ENCODE measurements at places on chromosomes 6 and 20.

GRCh38 chr6:10685092-10685915 is 9.1 kb downstream of the C6orf52 start:
- no peak for DNase-seq

DNA sequence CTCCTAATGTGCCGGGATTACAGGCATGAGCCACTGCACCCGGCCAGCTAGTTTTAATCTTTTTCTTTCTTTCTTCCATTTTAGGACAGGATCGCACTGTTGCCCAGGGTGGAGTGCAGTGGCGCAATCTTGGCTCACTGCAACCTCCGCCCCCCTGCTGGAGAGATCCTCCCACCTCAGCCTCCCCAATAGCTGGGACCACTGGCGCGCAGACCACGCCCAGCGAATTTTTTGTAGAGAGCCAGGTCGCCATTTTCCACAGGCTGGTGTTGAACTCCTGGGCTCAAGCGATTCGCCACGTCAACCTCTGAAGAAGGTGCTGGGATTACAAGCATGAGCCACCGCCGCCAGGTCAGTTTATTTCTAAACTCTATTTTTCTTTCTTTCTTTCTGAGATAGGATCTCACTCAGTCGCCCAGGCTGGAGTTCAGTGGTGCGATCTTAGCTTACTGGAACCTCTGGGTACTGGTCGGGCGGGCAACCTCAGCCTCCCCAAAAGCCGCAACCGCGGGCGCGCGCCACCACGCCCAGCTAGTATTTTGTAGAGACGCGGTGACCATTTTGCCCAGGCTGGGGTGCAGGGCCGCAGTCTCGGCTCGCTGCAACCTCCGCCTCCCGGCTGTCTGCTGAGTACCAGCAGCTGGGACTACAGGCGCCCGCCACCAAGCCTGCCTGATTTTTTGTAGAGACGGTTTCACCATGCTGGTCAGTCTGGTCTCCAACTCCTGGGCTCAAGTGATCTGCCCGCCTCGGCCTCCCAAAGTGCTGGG is 20.0 kb upstream of the LIN28B start:
- no peak for DNase-seq

GRCh38 chr6:145530454-145530853 is 204.9 kb downstream of the EPM2A start:
- DNase-seq: no peak

DNA sequence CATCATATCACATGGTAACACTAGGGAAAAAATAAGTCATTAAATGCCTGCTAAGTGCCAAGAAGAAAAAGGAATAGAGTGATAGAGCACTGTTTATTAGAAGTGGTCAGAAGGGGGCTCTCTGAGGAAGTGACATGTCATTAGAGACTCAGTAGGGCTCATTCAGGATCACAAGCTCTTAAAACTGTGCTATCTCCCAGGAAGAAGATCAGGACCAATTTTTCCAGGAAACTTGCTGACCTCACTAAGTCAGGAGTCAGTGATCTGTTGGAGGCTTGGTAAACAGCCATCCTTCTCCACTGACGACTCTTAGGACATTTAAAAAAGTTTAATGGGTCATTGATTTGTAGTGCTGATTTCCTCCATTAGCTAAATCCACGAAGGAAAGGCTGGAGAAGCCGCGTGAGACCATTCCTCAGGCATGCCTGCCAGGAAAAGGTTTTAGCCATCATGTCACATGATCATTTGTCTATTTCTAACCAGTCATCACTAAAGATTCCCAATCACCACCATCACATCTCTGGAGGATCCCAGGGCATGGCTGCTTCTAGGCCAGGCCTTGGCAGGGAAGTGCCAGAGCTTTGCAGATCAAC is 5.9 kb upstream of the PTPN1 start:
- DNase-seq: no peak

DNA sequence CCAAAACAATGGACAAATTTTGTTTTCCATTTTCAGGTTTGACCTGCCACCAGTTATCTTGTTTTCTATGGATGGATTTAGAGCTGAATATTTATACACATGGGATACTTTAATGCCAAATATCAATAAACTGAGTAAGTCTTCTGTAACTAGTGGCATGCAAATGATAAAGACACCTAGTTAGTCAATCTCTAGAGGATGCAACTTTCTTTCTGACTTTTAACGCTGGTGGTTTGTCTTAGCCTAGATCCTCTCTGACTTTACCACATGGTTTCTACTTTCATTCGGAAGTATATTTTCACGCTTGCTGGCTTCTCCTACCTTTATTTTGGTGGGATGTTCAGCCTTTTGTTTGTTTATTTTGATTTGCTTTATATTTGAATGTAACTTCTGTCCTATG is 21.2 kb downstream of the ENPP3 start:
- DNase-seq: no peak

DNA sequence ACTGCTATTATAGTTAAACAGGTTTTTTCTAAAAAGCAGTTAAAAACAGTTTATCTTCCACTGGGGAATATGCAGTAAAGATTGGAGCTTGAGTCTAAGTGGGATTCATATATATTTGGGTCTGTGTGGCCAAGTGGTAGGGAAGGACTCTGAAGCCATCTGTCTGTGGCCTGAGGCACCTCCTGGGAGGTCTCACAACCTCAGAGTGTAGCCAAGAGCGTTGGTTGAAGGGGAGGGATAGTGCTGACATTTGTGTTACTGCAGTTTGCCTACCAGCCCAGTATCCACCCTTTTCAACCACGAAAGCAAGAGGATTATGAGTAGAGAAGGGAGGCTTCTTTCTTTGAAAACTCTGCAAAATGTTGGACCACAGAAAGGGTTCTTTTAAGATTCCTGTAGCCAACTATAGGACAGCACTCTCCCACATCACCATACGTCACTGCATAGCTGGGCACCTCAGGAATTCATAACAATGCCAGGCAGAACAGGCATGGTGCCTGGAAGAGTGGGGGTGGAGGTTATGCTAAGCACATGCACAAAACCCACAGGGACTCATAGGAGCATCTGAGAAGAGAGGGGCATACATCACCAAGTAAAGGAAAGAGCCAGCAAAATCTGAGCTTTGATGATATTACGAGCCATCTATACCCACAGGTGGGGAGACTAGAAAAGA is 90.5 kb upstream of the HEY2 start:
- no peak for DNase-seq

- no peak for DNase-seq
Measured at GRCh38 chr20:31406115-31406514, at the start of gene DEFB121. Gene DEFB121 (minus strand): TSS chr20:31406215. CDS start chr20:31406152, 63 bp downstream.

- no peak for DNase-seq
Measured at GRCh38 chr6:106766201-106766600, 136.8 kb downstream of the QRSL1 start.

DNA sequence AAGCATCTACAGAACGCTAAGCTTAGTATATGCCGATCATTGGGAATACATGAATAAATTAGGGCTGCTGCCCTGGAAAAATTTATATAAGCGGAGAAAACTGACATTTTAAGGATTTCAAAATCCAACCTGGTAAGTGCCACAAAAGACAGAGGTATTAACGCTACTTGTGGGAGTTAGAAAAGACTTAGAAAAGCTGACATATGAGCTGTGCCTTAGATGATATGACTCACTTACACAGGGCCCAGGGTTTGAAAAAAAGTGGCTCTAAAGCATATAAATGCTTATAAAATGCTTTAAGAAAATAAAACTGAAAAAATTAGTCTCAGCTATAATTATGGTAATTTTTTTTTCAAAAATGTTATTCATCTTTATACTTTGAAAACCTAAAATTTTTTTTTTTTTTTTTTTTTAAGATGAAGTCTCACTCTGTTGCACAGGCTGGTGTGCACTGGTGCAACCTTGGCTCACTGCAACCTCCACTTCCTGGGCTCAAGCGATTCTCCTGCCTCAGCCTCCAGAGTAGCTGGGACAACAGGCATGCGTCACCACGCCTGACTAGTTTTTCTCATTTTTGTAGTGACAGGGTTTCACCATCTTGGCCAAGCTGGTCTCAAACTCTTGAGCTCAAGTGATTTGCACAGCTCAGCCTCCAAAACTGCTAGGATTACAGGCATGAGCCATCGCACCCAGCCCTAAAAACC is 25.7 kb downstream of the EPB41L2 start:
- DNase-seq: no peak

DNA sequence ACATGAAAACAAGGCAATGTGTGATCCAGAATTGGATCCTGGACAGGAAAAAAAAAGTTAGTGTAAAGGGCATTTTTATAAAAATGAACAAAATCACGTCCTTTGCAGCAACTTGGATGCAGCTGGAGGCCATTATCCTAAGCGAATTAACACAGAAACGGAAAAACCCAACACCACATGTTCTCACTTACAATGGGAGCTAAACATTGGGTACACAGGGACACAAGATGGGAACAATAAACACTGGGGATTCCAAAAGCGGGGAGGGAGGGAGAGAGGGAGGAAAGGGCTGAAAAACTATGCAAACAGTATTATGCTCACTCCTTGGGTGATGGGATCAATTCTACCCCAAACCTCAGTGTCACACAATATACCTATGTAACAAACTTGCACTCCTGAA is 91.4 kb upstream of the BTBD3 start:
- no peak for DNase-seq

DNA sequence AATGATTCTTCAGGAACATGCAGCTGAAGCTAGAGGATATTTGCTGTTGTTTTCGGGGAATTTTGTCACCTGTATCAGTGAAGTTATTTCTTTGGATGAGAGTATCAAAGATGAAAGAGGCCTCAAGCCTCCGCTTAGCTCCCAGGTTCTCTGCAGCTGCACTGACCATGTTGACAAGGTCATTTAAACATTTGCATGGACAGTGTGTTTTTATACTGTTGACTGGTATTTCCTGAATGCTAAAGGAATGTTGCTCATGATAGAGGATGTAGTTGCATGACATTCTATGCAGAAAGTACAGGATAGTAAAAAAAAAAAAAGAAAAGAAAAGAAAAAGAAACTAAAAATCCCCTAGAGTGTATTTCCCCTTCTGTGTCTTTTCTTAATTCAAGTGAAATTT is 165.6 kb upstream of the LAMP5 start:
- no peak for DNase-seq

- DNase-seq: no peak
Measured at GRCh38 chr6:143136647-143137046, 76.0 kb downstream of the AIG1 start.

GRCh38 chr6:56899311-56899710 is 55.6 kb upstream of the BEND6 start:
- DNase-seq: no peak

- no peak for DNase-seq
Measured at GRCh38 chr6:4676016-4676415, 100.2 kb upstream of the CDYL start.

GRCh38 chr6:39153766-39154397 is 38.9 kb upstream of the SAYSD1 start:
- peak; percentile 53 for DNase-seq

DNA sequence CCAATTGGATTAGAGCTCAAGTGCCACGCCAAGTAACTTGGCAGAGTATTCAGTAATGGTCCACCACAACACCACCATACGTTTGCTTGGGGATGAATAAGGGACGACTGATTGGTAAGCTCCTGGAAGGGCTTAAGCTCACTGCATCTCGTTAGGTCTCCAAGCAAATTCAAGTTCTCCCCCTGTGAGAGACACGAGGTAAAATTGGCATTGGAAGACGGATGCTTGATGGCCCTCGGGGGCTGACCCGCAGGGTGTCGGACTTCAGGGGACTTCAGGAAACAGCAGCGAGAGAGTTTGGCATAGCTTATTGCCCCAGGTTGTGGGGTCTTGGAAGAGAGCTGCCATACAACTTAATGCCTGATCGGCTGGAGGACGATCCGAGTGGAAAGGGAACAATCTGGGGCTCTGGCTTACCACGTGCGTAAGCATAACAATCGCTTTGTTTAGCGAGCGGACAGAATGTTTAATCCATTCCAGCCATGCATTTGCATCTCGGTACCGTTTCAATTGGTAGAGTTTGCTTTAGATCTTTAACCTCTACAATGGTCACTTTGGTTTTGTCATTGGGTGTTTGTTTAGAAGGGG is 4.8 kb upstream of the ZNFX1 start:
- no peak for DNase-seq

DNA sequence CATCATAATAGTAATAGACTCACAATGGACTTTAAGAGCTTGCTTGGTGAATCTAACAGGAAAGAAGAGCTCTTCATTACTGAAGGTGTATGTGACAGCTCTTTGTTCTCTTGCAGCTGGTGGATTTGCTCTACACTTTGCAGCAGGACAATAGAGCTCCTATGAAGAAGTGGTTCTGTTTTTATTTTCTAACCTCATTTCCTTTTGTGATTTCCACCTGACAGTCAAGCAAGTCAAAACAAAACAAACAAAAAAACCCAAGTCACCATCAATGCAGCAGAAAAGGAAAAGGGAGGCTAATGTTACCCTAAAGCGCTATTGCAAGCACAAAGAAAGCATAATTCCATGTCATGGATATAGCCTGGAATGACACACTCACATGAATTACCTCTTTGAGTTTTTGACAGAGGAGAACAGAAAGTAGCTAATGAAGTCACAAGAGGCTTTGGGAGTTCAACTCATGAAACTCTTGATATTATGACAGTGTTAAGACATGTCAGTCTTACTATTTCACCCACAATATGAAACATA is 1188.1 kb downstream of the EPHA7 start:
- DNase-seq: no peak

GRCh38 chr6:148768646-148769270 is 21.9 kb downstream of the UST start:
- DNase-seq: no peak

DNA sequence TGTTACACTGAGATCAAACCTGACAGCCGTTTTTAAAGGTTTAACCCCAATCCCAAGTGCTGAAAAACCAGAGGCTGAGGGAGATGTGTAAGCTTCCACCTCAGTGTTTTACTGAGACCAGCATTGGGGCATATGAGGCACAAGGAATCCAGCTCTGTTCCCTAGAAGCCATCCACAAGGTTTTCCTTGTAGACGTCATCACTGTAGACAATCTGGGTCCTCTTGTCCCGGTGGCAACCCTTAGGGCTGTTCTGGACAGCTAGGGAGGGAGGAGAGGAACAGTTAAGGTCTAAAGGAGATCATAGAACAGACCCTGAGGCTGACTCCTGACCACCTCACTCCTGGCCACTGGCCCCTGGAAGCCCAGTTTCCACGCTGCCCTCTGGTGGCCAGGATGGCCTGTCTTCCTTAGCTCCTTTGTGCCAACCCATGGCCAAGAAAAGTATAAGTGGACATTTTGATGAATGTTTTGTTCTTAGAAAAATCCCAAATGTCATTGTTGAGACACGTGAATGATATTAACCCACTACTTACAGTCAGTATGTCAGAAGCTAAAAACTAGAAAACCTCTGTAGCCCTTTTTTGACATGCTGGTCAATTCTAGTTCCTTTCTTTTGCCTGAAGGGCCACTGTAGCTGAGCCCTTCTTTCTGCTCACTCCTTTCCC is 6.4 kb downstream of the CFB start:
- DNase-seq: no peak

GRCh38 chr20:34506480-34506879 is 9.7 kb upstream of the DYNLRB1 start:
- no peak for DNase-seq

DNA sequence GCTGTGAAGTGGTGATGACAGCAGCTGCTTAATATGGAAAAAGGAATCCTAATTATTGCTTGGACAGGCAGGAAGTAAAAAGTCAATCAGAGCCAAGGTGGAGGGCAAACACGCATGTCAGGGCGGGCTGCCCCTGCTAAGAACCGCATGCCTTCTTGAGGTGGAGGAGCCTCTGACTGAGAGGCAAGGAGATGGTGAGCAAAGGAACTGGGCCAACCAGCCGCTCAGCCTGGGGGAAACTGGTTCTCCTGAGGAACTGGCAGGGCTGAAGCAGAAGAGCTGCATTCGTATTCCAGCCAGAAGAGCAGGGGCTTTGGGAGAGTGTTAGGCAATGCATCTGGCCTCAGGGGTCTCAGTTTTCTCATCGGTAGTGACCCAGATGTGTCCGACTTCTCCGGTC is 13.1 kb upstream of the MLN start:
- DNase-seq: no peak
